ENCODE measurements at places on chromosomes 12 and 14.
A peak's percentile ranks its signal among the peaks of the same experiment; 100 is the strongest.

- DNase-seq: no peak
Observed at GRCh38 chr12:89230376-89231315, 121.7 kb downstream of the DUSP6 start.

- DNase-seq: peak; percentile 66
Observed at GRCh38 chr12:94305130-94305957, 154.3 kb downstream of the CEP83 start.

DNA sequence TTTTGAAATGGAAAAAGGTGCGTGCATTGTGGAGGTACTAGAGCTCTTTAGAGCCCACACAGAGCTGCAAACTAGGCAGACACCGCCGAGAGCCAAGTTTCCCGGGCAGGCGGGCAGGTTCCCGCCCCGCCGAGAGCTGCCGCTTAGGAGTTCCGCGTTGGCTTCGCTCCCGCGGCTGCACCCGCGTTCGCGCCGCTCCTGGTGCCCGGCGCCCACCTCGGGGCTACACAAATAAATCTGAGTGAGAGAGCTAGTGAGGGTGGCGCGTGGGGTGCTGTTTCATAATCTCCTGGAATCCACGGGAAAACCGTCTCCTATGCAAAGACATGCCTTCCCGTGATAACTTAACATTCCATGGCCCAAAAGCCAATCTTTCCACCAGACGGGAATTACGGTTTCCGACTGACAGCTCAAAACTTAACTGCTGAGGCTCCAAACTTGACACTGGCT lies 645 bp downstream of the KITLG start:
- peak; percentile 65 for DNase-seq

- DNase-seq: no peak
Observed at GRCh38 chr12:104575442-104576186, 118.9 kb downstream of the CHST11 start.

DNA sequence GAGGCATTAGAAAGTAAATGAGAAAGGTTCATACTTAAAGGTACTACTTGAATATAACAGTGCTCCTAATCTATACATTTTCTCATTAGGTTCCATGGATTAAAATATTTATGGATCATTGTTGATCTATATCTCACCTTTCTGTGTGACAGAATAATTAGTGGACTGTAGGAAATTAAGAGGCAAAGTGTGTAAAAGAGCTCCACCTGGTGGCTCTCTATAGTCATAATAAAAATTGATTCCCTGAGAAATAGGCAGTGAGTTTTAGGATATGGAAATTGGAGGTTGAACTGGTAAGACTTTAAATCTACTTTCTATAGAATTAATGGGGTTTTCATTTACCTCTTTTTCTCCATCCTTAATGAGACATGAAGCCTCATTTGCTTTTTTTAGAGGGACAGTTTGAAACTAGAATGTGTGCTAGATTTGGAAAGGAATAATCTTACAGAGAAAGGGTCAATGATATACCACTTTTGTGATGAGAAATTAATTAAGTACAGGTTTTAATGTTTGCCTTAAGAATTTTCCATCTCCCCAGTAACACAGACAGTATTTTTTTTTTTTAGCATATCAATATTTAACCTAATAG lies 11.8 kb upstream of the DERA start:
- no peak for DNase-seq

Data from astrocyte of the spinal cord (primary cell).